ENCODE measurements at places on chromosomes 4 and X.

DNA sequence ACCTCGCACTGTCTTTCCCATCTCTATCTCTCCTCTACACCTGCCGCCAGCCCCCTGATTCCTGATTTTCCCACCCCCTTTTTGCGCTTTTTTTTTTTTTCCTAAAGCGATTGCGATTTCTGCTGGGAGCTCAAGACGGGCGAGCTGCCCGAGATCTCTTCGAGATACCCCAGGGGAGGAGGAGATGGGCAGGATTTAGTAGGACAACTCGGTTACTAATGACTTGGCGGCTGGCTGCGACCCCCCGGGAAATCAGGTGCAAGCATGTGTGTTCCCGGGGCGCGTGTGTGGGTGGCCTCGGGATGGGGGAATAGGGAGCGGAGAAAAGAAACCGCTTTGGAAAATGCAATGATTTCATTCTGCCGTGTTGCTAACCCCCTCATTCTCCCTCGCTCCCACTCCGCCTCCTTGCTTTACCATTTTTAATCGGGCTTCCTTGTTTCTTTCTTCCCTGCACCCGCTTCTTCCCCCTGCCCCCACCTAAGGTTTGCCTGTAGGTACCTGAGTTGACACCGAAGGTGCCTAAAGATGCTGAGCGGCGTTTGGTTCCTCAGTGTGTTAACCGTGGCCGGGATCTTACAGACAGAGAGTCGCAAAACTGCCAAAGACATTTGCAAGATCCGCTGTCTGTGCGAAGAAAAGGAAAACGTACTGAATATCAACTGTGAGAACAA, 4.4 kb downstream of the SLITRK2 start:
- DNase-seq: no peak

GRCh38 chr4:99790796-99791617, 25.6 kb upstream of the DAPP1 start:
- DNase-seq: no peak

- no peak for DNase-seq
Measured at GRCh38 chr4:185510806-185511205, 24.5 kb downstream of the PDLIM3 start.

DNA sequence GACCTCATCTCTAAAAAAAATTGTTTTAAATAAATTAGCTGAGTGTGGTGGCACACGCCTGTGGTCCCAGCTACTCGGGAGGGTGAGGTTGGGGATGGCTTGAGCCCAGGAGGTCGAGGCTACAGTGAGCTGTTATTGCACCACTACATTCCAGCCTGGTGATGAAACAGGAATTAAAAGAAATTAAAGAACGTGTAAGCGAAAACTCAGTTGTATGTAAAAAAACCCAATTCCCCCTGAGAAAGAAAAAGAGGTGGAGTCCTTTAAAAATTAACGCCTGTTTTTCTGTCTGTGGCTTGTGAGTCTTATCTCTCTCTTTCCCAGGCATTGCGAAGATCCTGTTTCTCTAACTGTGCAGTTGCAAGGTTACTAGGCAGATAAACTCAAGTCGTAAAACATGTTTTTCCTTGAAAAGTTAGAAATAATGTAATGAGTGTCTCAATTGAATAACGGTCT, 22.1 kb downstream of the EPGN start:
- no peak for DNase-seq

DNA sequence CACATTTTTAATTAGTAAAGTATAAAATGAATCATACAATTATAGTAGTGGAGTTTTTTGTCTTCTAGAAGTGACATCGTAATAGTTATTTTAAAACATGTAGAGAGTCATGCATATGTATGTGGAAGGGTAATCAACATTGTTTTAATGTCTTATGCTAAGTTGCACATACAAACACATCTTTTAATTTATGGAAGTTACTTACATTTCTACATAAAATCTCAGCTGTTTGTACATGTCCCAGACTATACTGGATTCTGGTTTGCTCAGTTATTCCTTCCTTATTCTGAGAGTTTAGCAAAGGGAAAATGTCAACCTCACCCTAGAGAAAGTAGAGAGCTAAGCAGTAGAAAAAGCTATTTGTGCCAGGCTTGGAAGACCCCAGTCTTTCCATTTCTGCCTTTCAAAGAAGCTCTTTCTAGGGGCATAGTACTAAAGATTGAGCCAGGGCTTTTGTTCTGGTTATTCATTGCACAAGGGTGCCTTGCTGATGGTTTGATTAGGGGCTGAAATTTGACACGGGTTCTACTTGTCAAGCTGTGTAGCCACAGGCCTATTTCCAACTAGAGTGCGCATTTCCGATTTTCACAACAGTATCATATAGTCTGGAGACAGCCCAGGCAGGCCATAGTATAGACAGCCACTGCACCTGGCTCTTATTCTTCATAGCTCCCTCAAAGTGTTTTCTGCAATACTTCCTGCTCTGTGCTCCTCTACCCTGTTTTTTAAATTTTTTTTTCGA, 106.3 kb downstream of the RPA4 start:
- no peak for DNase-seq

DNA sequence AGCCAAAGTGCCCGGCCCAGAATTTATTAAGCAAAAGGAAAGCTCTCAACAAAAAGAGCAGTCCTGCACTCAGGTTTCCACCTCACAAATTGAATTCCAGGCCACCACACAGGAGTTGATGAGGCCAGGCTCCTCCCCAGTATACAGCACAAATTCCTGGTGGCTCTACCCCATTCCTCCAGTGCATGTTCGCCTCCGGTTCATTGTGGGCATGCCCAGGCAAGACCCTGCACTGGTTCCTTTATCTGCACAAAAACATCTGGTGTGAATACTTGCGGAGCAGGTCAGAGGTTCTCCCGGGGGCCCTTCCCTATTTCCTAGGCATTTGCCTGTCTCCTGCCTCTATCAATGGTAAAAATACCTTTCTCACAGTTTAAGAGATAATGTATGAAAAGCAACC, 195.2 kb upstream of the ANXA10 start:
- no peak for DNase-seq

DNA sequence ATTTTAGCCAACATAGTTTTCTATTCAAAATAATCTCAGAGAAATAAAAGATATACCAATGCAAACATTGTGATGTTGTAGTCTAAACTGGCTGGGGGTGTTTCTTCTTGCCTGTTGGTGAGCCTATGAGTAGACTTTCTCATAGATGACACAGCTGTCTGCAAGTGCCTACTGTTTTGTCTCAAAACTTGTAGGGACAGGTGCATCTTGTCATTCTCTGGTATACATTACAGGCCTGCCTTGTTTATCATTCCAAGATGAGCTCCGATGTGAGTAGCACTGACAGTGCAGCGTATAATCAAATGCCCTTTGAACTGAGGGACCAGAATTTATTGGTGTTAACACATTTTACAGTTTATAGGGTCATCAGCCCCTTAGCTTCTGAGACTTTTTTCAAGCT, 353.8 kb downstream of the PRDM5 start:
- no peak for DNase-seq

DNA sequence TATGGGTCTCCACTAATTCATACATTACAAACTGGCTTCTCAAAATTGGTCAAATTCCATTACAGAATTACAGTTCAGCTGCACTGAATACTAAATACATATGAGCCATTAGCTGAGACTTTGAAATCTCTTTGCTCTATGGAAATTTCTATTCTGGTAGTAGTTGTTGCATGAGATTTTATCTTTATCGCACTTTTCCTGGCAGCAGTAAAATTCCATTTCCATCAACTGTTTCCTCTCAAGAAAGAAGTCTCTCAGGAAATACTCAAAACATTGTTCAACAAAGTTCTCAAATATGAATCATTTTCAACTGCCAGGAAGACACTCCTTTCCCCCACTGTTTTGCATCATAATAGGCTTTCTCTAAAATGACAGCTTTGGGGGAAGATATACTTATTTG, 51.3 kb downstream of the ATP11C start:
- DNase-seq: no peak

- DNase-seq: no peak
Measured at GRCh38 chrX:53135581-53135980, 41.6 kb downstream of the KANTR start.

GRCh38 chr4:100949350-100949935, 397.9 kb downstream of the PPP3CA start:
- DNase-seq: no peak

- DNase-seq: no peak
Measured at GRCh38 chr4:130820448-130820847, 1724.5 kb downstream of the C4orf33 start.

- DNase-seq: peak; percentile 88
Measured at GRCh38 chrX:135086197-135086854, 34.0 kb downstream of the ETDB start.

GRCh38 chr4:178240891-178241290, 798.7 kb upstream of the AGA start:
- DNase-seq: no peak

GRCh38 chrX:39782276-39782675, 315.5 kb downstream of the BCOR start:
- no peak for DNase-seq

GRCh38 chrX:12844319-12844718, 22.6 kb upstream of the TLR7 start:
- DNase-seq: no peak

DNA sequence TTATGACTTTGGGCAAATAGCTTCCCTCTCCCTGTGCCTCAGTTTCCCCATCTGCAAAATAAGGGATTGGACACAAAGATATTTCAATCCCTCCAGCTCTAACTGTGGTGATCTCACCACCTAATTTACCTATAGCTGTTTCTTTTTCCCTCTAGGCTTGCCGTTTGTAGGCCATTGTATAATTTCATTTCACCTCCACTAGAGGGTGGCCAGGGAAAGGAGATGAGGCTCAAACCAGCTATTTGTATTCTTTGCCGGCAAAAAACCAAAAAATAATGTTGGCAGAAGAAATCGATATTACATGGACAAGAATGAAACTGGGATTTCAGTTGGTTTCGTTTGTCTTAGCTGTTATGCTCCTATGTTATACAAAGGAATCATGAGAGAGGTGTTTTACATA, 36.1 kb upstream of the DOCK11 start:
- peak; percentile 73 for DNase-seq

DNA sequence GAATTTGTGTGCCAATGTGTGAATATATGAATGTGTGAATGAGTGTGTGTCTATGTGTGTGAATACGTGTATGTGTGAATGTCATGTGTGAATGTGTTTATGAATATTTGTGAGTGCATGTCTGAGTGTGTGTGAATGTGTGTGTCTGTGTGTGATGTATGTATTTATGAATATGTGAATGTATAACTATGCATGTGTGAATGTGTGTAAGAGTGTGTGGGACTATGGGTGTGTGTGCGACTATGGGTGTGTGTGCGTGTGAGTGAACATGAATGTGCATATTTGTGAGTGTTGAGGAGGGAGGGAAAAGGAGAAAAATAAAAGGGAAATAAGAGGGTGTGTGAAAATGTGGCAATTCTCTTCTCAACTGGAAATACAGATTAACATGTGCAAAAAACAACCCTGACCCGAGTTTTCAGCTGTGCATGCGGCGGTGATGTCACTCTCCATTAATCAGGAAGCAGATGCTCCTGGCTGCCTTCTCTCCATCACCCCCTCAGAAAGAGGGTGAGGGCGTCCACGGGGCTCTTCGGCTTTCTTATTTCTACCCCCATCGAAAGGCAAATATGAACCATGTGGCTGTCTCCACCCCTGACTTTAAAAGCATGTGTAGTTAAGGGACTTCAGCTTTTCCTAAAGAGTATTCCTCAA, 219.8 kb downstream of the MAML3 start:
- DNase-seq: no peak

DNA sequence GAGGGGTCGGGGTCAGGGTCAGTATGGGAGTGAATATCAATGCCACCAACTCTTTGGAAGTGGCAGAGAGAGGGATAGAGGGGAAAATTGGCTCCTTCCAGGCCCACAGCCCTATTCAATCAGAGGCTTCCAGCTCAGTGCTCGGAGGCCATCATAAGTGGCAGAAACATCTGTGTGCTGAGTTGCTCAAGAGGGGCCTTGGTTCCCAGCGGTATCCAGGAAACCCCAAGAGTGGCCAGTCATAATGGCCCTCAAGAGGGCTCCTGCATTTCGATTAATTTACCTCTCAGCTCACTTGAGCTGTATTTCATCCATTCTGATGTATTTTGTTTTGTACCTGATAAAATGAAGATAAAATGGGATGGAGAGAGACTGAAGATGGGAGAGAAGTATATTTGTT, 154.3 kb upstream of the EOLA2 start:
- no peak for DNase-seq

DNA sequence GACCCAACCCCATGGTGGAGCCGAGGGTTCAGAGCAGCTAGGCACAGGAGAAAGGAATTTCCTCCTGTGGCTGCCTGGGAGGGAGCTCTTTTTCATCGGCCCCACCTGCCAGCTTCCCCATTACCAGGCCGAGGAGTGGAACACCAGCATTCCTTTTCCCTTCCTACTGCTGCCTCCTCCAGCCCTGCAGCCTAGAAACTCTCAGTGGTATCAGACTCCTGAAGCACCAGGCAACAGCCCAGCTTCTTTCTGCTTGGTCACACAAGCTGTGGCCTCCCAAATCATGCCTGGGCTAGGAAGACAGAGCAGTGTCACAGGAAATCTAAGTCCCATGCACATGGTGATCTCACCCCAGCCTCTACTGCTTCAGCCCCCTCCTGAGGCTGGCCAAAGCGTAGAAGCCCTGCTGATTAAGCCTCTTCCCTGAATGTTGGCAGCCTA, 30.1 kb downstream of the RTL5 start:
- no peak for DNase-seq

- no peak for DNase-seq
Measured at GRCh38 chr4:61517144-61517543, 317.0 kb downstream of the ADGRL3 start.
